ENCODE measurements at places on chromosomes 6 and 20. TPM values are rescaled to one million over a fixed set of nuclear protein-coding genes. Genes with fewer than 3 reads are reported as not detected.

TFAP2B gene
- not detected for total RNA-seq

PTGIS gene
- total RNA-seq = 295 TPM

VPS16 gene
- total RNA-seq = 68.1 TPM

ULBP3 gene
- 9.5 TPM for total RNA-seq

GTF3C6 gene
- total RNA-seq = 44.6 TPM

RBM24 gene
- total RNA-seq = 0.16 TPM

TCF21 gene
- 36.7 TPM for total RNA-seq

RIPOR3 gene
- total RNA-seq = 7.7 TPM

PDYN gene
- total RNA-seq = not detected

PARD6B gene
- total RNA-seq = 0.26 TPM

CST7 gene
- total RNA-seq = not detected

FRK gene
- total RNA-seq = 1.7 TPM

DTD1 gene
- 64.4 TPM for total RNA-seq

TMEM170B gene
- total RNA-seq = 0.32 TPM

WFDC5 gene
- total RNA-seq = not detected

OR2H1 gene
- not detected for total RNA-seq

MEI4 gene
- not detected for total RNA-seq

AVP gene
- not detected for total RNA-seq

FAM209B gene
- total RNA-seq = not detected

DOK5 gene
- 26.8 TPM for total RNA-seq

RGL2 gene
- total RNA-seq = 21.9 TPM

HDGFL1 gene
- total RNA-seq = not detected

ETV7 gene
- 0.47 TPM for total RNA-seq

TXLNB gene
- total RNA-seq = 1.9 TPM

FOXQ1 gene
- total RNA-seq = 2.2 TPM

VIP gene
- not detected for total RNA-seq

IL17F gene
- total RNA-seq = not detected

SPATS1 gene
- not detected for total RNA-seq

THEMIS gene
- not detected for total RNA-seq

REM1 gene
- not detected for total RNA-seq

RIPOR2 gene
- 0.34 TPM for total RNA-seq

SEMG1 gene
- total RNA-seq = not detected

GPX6 gene
- total RNA-seq = not detected

SUMO4 gene
- 1.6 TPM for total RNA-seq

SYNDIG1 gene
- not detected for total RNA-seq

LGSN gene
- total RNA-seq = not detected

UBE2C gene
- 3.9 TPM for total RNA-seq

CRNKL1 gene
- total RNA-seq = 26.6 TPM

SIRPD gene
- not detected for total RNA-seq

RIPPLY2 gene
- not detected for total RNA-seq

ADGRG6 gene
- total RNA-seq = 0.32 TPM

SPTLC3 gene
- 4.6 TPM for total RNA-seq

KCTD20 gene
- total RNA-seq = 27.6 TPM

VGLL2 gene
- not detected for total RNA-seq

PRICKLE4 gene
- total RNA-seq = not detected

DSP gene
- total RNA-seq = 0.16 TPM

ERVFRD-1 gene
- not detected for total RNA-seq

LSM2 gene
- total RNA-seq = 19.1 TPM

Data from bronchial smooth muscle cell (primary cell).